ENCODE measurements at places on chromosomes 4 and X. TPM values are rescaled to one million over a fixed set of nuclear protein-coding genes. Genes with fewer than 3 reads are reported as not detected.

DNA sequence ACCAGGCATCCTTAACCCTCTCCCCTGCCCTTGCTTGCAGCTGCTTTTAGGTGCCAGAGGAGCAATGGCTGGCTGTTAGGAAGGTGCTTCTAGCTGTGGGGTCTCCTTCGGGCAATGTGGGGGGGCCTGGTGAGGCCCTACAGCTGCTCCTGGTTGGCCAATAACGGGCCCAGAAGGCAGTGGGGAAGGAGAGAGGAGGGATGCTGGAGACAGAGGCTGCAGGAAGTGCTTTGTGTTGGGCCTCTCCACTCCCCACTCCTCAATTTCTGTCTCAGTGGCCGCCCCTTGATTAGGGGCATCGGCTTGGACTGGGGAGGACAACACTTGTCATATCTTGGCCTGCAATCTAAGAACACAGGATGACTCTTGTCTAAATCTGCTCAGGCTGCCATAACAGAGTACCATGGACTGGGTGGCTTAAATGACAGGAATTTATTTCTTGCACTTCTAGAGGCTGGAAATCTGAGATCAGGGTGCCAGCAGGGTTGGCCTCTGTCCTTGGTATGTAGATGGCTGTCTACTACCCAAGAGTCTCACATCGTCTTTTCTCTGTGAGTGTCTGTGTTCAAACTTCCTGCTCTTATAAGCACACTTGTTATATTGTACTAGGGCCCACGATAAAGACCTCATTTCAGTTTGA lies 374.3 kb downstream of the MID1IP1 start:
- H3K27ac ChIP-seq, result no peak overlapping the region
- H3K4me1 ChIP-seq, result no peaks in the 10 kb centered on the region
- DNase-seq, result no peak
- no peaks in the 10 kb centered on the region for H3K36me3 ChIP-seq
- H3K27me3 ChIP-seq, result peaks cover 14% of the 10 kb centered on the region
- H3K4me3 ChIP-seq, result no peak overlapping the region

DNA sequence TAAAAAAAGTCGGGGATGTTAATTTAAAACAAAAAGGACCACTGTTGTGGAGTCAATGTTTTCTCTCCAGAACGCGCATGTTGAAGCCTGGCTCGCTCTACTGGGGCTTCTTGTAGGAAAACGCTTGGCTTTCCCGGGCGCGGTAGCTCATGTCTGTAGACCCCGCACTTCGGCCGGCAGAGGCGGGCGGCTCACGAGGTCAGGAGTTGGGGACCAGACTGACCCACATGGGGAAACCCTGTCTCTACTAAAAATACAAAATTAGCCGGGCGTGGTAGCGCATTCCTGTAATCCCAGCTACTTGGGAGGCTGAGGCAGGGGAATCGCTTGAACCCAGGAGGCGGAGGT lies 15.6 kb downstream of the NELFA start:
- no peaks in the 10 kb centered on the region for H3K27me3 ChIP-seq
- peaks cover 15% of the 10 kb centered on the region for H3K36me3 ChIP-seq
- no peaks in the 10 kb centered on the region for H3K4me1 ChIP-seq
- no peak overlapping the region for H3K27ac ChIP-seq
- H3K4me3 ChIP-seq, result no peak overlapping the region

Gene TAPT1
- 12.2 TPM for total RNA-seq

DNA sequence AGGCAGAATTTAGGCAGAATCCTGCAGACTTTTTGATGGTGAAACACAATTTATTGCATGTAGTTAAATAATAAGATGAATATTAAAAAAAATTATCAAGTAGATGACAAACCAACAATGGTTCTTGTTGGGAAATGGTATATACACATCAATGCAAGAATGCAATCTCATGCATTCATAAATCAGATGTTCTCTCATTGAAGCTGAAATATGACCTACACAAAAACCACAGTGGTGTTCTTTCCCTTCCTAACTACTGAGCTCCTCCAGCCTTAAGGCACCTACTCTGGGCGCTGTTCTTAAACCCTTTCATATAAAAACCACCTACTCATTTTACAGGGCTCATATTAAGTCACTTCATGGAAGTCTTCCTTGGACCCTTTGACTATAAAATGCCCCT lies 64.1 kb downstream of the ANTXR2 start:
- H3K27me3 ChIP-seq, result no peaks in the 10 kb centered on the region
- peaks cover 10% of the 10 kb centered on the region for H3K36me3 ChIP-seq
- no peak overlapping the region for H3K4me3 ChIP-seq
- DNase-seq, result no peak

DNA sequence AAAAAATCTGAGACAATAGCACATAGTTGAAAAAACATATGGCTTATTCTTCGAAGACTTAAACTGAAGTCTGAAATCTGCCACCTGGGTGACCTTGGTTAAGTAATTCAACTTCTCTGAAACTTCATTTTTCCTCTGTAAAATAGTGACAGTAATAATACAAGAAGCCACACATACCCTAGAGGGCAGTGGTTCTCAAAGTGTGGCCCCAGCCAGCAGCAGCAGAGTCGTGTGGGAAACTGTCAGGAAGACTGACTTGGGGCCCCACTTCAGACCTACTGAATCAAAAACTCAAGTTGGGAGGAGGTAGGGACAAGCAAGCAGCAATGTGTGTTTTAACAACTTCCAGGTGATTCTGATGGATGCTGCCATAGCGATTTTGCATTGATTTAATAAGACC lies 249.9 kb downstream of the HNRNPD start:
- no peaks in the 10 kb centered on the region for H3K36me3 ChIP-seq
- no peaks in the 10 kb centered on the region for H3K27me3 ChIP-seq
- no peaks in the 10 kb centered on the region for H3K4me1 ChIP-seq
- no peak overlapping the region for H3K27ac ChIP-seq

GRCh38 chr4:123497340-123497739 lies 100.7 kb downstream of the SPRY1 start:
- H3K27me3 ChIP-seq, result no peaks in the 10 kb centered on the region
- H3K4me3 ChIP-seq, result no peak overlapping the region
- H3K27ac ChIP-seq, result no peak overlapping the region
- no peak for DNase-seq

Gene S100G
- total RNA-seq, result not detected

DNA sequence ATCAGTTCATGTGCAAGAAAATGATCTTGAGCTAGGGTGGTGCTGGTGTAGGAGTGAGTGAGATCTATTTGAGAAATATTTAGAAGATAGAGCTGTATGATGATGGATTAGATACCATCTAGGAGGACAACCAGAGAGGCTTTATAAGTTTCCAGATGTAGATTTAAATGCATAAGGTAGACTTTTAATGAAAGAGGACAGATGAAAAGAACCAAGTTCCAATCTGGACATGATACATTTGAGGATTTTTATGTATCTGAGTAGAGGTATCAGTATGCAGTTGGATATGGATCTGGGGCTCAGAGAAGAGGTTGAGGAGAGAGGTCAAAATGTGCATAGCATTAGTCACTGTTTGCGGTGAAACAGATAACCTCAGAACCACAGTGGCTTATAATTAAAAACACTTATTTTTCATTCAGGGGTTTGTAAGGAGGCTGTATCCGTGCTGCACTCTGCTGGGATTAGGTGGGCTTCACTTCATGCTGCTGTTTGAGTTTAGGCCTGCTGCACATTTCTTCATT lies 348.7 kb downstream of the BMPR1B start:
- DNase-seq, result peak; percentile 47
- H3K27me3 ChIP-seq, result peaks cover 4% of the 10 kb centered on the region
- H3K4me3 ChIP-seq, result no peak overlapping the region
- H3K36me3 ChIP-seq, result no peaks in the 10 kb centered on the region
- no peak overlapping the region for H3K27ac ChIP-seq
